ENCODE measurements at places on chromosomes 7 and 10. TPM values are rescaled to one million over a fixed set of nuclear protein-coding genes. Genes with fewer than 3 reads are reported as not detected.

Gene CBX3
- 110 TPM for total RNA-seq

Gene MDFIC
- 41.8 TPM for total RNA-seq

Gene CC2D2B
- total RNA-seq: not detected

Gene TUBAL3
- not detected for total RNA-seq

Gene NMT2
- total RNA-seq: 50.2 TPM

Gene TMEM26
- 0.18 TPM for total RNA-seq

Gene H2BK1
- not detected for total RNA-seq

Gene CYP2W1
- total RNA-seq: not detected

Gene CPA2
- total RNA-seq: not detected

Gene CCDC3
- total RNA-seq: not detected

Gene HGF
- 167 TPM for total RNA-seq

Gene SFRP4
- under 0.01 TPM for total RNA-seq

Gene RAPGEF5
- total RNA-seq: 0.29 TPM

Gene UNCX
- total RNA-seq: not detected

Gene WNT8B
- total RNA-seq: not detected

Gene ARHGEF5
- total RNA-seq: 4.6 TPM

Gene VAX1
- not detected for total RNA-seq

Gene LRRC61
- 1.7 TPM for total RNA-seq

Gene CALHM3
- total RNA-seq: not detected

Gene ZNF33A
- total RNA-seq: 0.86 TPM

Gene LRGUK
- not detected for total RNA-seq
